ENCODE measurements at places on chromosomes 1 and 21.
A peak's percentile ranks its signal among the peaks of the same experiment; 100 is the strongest.

GRCh38 chr1:21494196-21494595, 15.0 kb upstream of the ALPL start:
- no peak for DNase-seq

- DNase-seq = no peak
Observed at GRCh38 chr1:83515578-83516154, 483.3 kb downstream of the TTLL7 start.

- DNase-seq = peak; percentile 65
Observed at GRCh38 chr1:210321552-210321951, 7.2 kb upstream of the HHAT start.

DNA sequence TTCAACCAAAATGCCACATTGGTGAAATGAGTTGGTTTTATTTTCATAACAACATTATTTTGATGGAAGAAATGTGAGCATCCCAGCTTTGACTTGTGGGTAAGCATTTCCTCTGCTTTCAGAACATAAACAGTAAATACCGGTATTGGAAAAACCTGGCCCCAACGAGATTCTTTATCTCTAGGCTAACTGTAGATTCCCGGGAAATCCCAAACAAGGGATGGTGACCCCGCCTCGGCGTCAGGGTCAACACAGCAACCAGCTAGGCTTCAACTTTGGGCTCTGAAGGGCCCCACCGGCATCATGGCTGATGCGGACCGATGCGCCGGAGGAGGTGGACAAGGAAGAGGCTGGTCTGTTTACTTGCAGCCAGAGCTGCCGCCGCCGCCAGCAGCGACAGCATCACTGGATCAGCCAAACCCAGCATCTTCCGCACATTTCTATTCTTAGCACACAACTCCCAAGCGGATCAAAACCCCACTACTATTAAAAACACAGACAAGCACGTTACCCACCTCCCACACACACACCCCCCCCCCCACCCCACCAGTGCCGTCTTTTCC, 1.1 kb downstream of the AKT3 start:
- peak; percentile 55 for DNase-seq

- DNase-seq = no peak
Observed at GRCh38 chr1:240128366-240128765, 36.7 kb downstream of the FMN2 start.

DNA sequence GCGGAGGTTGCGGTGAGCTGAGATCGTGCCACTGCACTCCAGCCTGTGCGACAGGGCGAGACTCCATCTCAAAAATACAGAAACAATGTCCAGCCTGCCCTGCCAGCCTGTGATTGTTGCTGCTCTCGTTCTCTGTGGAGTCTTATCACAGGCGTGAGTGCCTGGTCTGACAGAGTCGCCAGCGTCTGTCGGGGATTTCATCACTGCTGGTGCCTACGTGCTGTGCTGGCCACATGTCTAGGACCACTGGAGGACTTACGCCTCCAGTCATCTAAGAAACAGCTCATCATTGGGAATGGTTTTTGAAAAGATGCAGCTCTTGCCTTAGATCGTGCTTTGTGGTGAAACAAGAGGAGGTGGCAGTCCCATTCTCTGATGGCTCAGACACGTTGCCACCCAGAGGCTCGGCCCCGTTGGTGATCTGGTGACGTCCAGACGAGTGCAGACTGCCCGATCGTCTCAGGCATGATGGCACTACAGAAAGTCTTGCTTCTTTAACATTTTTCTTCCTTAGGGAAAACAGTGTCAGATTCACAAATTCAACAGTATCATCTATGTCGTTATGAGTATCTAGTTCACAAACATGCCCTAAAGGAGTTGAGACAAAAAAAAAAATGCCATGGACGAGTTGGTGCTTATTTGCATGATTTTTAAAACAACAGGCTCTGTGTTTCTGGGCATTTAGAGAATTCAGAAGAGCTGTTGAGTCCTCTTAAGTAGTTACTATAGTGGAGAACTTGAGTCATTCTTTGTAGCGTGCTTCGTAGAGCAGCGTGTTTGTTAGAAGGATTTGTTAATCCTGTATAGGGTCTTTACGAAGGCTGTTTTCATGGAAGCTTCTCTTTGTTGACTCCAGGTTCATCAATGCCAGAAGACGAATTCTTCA, 47.5 kb downstream of the CBS start:
- DNase-seq = no peak

- no peak for DNase-seq
Observed at GRCh38 chr1:25519624-25520023, 23.8 kb upstream of the LDLRAP1 start.

- no peak for DNase-seq
Observed at GRCh38 chr1:53130598-53130877, 11.9 kb downstream of the SLC1A7 start.

DNA sequence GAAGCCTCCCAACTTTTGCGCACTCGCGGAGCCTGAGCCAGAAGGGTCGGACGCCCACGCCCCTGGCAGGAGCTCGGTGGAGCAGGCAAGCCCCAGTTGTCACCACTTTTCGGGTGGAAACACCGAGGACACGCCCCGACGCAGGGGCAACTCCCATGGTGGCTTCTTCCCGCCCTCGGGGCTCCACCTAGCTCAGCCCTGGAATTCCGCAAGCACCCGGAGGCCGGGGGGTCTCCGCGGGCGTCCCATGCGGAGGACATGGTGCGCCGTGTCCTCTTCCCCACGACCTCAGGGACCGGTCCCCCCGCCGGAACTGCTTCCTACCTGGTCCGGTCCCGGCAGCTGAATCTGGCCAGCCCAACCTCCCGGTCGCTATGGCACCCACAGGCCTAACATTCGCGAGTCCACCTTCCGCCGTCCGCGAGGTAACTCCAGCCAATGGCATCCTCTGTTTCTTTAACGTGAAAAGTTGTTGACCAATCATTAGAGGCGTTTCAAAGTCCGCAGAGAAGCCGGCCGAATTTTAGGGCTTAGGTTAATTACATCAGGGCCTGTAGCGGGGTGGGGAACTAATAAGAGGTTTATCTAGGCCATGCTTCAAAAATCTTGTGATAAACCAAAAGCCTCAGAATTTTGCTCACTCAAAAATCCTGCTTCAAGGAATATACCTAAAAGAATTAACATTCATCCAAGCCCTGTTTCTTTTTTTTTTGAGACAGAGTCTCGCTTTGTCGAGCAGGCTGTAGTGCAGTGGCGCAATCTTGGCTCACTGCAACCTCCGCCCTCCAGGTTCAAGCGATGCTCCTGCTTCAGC, at the start of gene STPG1:
Gene STPG1 (minus strand): TSS at position 433 of the 814 bp plus-strand sequence. CDS start 12,394 bp downstream, outside the sequence.
- DNase-seq = peak; percentile 90

DNA sequence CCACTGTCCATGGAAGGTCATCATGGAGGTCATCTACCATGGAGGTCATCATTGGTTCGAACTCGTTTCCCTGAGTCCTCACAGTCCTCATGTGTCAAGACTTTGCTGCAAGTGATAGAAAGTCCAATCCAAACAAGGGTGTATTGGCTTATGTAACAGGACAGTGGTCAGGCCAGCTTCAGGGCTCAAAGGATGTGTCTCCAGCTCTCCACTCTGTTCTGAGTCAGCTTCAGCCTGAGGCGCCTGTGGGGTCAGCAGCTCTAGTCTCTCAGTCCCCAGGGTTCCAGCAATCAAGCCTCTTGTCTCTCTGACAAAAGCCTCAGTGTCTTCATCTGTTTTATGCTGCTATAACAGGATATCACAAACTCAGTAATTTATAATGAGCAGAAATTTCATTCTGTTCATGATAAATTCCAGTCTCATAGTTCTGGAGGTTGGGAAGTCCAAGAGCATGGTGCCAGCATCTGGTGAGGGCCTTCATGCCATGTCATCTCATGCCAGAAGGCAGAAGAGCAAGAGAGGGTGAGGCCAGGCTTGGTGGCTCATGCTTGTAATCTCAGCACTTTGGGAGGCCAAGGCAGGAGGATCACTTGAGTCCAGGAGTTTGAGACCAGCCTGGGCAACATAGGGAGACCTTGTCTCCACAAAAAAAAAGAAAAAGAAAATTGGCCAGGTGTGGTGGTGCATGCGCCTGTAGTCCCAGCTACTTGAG, 19.5 kb downstream of the A3GALT2 start:
- DNase-seq = no peak

- DNase-seq = no peak
Observed at GRCh38 chr1:66690666-66691381, 61.4 kb upstream of the DYNLT5 start.

DNA sequence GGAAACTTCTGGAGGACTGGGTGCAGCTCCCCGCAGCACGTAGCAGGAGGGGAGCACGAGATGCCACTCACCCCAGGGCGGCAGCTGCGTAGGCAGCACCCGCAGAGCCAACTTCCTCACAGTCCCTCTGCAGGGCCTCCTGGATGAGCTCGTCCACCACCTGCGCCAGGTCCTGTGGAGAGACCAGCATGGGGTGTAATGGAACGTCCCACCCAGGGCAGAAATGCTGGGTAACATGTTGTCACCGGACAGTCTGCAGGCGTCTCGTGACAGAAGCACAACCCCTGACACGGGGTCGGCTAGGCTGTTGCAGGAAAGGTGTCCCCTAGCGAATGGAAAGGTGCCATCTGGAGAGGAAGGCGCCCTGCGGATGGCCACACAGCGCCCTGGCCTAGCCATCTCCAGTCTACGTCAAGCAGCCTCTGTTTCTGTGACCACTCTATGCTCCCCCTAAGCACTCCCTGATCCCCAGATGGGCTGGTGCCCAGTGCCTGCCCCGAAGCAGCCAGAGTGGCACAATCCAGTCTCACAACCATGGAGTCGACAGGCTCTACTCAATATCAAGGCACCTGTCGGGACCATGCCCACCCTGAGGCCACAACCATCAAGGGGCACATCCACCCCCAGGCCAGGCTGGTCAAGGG, 21.2 kb downstream of the MCM3AP start:
- DNase-seq = no peak

DNA sequence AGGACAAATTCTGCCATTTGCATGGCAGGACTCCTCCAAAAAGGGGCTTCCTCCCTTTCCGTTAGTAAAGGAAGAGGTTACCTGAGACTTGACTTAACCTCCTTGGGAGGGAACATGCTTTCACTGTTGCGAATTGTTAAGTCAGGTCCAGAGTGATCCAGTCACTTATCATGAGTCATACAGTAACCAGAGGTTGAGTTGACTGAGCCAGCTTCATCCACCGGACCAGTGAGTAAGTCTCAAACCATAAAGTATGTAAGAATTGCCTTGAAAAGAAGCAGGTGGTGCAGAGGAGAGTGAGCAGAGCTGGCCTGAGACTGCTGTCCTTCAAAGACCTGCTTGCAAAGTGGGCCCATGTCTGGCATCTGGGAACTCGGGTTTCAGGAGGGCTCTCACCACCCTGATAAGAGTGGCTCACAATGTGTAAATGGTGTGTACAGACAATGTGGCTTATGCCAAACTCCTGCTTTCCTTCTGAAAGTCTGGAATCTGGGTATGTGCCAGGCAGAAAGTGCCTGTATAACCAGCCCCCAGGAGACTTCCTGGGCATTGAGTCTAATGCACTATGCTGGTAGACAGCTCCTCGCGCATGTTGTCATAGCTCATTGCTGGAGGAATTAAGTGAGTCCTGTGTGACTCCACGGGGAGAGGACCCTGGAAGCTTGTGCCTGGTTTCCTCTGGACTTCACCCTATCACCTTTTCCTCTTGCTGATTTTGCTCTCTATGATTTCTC, 84.3 kb upstream of the KLHDC7A start:
- no peak for DNase-seq

DNA sequence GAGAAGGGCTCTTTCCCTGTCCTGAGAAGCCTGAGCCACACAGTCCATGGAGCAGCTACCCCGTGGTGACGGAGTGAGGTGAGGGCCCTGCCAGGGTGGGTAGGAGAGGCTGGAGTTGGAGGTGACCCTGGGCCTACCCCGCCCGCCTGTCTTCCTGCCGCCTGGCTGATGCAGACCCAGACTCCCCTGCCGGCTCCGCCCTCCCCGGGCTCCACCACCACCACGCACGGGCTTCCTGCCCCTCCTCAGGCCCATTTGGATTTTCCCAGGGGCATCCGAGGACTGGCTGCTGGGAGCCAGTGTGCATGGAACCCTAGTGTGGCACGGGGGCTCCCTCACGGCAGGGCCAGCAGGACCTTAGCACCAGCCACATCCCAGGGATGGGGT, 32.5 kb downstream of the PODN start:
- DNase-seq = no peak

DNA sequence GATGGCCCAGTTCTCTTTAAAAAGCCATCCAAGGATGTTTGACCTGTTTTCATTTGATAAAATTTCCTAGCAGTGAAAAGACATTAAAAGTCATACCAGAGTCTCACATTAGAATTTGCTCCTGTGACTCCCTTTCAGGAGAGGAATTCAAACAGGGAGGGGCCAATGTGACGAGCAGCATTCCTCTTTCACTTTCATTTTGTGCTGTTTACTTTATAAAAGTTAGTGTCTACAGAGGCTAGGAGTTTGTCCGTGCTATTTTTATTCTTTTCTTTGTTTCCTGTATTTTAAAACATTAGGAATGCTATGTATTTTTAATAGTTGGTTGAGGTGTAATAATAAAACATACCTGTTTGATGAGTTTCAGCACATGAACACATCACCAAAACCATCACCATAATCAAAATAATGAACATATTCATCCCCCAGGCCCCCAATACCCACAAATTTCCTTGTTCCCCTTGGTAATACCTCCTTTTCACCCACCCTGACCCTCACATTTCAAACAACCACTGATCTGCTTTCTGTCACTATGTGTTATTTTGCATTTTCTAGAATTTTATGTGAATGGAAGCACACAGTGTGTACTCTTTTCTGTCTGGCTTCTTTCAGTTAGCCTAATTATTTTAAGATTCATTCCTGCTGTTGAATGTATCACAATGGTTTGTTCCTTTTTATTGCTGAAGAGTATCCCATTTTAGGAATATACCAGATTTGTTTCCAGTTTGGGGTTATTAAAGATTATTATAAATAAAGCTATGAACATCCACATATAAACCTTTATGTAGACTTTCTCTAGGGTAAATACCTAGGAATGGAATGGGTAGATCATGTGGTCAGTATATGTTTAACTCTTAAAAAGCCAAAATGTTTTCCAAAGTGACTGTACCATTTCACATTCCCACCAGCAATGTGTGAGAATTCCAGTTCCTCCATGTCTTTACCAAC, 129.5 kb downstream of the TENT5C start:
- DNase-seq = no peak

- DNase-seq = peak; percentile 32
Observed at GRCh38 chr1:54814126-54814498, 13.0 kb upstream of the TTC22 start.

GRCh38 chr1:215071078-215071477, 11.5 kb upstream of the KCNK2 start:
- no peak for DNase-seq

GRCh38 chr1:111270771-111271463, 19.7 kb upstream of the CHIA start:
- no peak for DNase-seq

GRCh38 chr1:173798078-173798477, 26.4 kb upstream of the DARS2 start:
- DNase-seq = no peak

- DNase-seq = no peak
Observed at GRCh38 chr1:98232678-98233077, 311.8 kb upstream of the DPYD start.

GRCh38 chr1:213982672-213983492, 4.9 kb upstream of the PROX1 start:
- no peak for DNase-seq

- DNase-seq = no peak
Observed at GRCh38 chr1:59378621-59379370, 81.9 kb downstream of the FGGY start.
